ENCODE measurements at places on chromosomes 1 and 21.

DNA sequence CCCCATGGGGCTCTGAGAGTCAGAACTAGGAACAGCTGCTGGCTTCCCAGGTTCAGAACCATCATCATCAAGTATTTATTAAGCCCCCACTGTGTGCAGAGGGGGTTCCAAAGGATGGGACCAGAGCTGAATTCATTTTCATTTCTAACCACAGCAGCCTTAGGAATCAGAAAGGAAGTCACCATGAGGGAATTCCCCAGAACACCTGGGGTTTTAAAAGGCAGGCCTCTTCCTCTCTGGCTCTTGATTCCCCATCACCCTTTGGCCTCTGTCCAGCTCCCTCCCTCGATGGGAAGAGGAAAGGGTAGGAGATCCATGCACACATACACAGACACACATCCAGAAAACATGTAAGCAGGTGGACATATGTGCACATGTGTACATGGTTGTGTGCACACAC is 1.3 kb upstream of the KCNN3 start:
- DNase-seq: no peak

DNA sequence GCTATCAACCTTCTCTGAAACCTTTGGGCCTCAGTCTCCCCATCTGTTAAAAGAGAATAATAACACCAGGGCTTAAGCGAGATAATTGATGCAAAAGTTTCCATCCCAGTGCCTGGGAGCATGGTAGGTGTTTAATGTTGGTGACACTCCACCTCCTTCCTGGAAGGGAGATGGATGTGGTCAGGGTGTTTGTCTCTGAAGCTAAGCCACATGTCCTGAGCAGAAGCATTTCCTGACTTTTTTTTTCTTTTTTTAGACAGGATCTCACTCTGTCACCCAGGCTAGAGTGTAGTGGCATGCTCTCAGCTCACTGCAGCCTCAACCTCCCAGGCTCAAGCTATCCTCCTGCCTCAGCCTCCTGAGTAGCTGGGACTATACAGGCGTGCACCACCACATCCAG is 72.6 kb upstream of the HMGB4 start:
- DNase-seq: no peak

- DNase-seq: no peak
Measured at GRCh38 chr1:115462566-115463076, 124.6 kb upstream of the NGF start.

DNA sequence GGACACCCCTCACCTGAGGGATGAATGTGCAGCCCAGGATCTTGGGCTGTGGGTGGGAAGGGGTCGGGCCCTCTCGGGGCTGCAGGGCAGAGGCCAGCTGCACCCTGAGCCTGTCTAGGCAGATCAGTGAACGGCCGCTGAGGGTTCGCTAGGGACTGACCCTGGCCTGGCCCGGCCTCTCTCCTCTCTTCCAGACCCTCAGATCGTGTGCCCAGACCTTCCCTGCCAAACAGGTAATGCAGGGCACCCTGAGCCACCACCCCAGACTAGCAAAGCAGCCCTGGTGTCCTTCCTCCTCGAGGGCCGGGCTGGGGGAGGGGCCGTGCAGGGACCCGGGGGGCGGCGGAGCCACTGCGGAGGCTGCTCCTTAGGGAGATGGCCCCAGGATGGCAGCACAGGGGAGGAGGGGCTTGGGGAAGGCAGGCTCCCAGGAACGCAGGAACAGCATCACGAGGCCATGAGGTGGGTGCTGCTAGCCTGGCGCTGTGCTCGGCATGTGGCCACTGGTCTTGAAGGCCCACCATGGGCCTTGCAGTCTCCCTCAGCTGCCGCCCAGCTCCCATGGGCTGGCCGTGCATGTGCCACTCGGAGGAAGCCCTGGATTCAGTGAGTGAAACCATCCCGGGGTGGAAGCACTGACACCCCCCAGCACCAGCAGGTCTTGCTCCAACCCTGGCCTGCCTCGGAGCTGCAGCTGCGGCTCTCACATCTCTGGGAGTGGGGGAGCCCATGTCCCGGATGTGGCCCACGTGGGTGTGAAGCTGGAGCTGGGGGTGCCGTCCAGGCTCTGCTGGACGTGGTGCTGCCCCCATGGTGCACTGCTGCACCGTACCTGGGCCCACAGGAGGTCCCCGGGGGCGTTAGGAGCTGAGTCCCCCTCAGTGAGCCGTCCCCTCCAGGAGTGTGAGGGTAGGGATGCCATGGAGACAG is 28.7 kb downstream of the COL6A2 start:
- DNase-seq: peak; percentile 91

GRCh38 chr1:245957427-245957826 is 549.7 kb downstream of the SMYD3 start:
- DNase-seq: no peak

DNA sequence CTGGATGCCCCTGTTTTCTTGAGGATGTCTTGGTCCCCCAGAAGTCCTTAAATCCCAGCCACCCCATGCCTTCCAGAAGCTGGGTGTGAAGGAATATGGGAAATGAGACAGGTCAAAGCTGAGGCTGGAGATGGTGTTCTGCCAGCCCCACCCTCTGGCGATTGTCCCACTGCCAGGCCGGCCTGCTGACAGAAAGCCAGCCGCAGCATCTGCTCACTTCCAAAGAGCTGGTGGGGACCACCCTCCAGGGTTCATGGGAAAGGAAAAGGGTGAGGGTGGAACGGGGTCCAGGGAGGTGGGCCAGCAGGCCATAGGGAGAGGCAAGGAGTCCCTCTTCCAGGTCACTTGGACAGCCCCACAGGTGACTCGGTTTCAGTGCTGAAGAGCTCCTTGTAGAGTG is 1.9 kb upstream of the LINGO4 start:
- no peak for DNase-seq

- DNase-seq: no peak
Measured at GRCh38 chr1:31714442-31715086, 10.7 kb upstream of the COL16A1 start.

DNA sequence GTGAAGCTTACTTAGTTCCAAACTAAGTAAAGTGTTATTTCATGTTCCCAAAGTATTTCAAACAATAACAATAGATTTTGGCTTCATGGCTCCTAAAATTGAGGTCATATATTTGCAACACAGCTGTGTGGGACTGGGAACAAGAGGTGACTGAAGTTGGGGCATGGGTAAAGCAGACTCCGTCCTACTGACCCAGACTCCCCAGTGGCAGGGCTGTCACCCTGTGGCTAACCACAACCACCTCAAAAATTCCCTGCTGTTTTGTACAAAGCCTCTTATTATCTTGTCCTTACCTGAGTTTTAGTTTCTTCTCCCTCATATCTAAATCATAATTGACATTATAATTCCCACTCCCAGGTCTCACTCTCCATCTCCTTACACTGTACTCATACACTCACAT is 117.6 kb downstream of the PTGER3 start:
- DNase-seq: no peak

DNA sequence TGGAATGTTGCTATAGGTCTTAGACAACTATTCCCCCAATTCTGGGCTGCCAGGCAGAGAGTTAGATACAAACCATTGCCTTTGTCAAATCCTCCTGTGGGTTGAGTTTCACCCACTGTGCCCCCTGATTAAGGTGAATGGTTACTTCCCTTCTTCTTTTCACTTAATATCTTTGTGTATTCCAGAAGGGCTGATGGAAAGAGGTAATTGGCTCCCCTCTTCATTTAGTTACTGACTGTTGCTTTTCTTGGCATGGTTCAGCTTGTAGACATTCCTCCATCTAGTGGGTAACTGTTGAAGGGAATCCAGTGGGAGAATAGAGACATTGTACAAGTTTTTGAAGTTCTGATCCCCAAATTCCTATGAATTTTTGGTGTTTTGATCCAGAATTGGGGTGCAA is 43.8 kb upstream of the MACF1 start:
- no peak for DNase-seq

- no peak for DNase-seq
Measured at GRCh38 chr1:212139526-212140135, 104.1 kb downstream of the DTL start.

DNA sequence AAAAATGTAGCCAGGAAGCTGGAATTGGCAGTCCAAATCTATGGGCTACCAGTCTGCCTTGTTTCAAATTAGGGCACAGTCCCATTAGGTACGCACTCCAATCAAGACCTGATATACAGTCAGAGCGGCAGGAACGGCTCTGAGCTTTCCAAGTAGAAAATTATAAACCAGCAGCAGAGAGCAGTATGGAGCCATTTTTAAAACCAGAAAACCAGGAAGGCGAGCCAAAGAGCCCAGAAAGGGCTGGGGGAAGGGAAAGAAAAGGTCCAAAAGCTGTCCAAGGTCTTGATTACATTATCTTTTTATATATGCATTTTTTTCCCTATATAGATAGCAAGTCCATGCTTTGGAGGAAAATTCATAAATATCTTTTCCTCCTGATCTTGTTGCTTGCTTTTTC is 719.0 kb downstream of the RWDD3 start:
- DNase-seq: no peak

DNA sequence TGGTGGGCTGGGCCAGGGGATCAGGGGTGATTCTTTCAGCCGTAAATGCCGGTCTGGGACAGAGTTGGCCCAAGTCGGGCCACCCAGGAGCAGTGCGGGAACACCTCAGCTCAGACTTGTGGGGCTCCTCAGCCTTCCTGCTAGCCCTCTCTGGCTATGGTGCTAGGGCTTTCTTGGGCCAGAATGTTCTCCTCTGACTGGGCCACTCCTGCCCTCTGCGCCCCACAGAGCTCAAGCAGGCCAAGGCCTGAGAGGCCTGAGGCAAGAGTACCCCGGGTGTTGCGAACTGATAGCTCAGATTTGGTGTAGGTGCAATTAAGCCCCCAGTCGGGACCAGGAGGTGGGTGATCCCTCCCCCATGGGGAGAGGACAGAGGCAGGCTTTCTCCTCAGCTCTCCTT is 51.8 kb downstream of the LGR6 start:
- DNase-seq: no peak

DNA sequence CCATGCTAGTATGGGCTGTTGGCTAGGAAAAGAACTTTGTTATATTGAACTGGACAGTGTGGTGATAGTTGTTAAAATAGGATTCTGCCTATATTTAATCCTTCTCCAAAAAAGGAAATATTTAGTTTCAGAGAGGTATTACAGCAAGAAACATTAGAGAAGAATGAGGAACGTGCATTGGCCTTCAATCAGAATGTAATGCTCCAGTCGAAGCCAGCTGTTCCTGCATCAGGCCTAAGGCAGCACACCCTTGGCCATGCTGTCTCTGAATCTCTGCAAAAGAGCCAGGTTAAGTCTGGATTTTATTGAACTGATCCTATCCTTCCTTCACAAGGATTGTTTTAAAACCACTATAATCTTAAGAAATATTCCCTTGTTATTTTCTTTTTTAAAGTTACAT is 35.3 kb upstream of the RALGPS2 start:
- DNase-seq: no peak

- DNase-seq: no peak
Measured at GRCh38 chr1:111221276-111221632, 6.3 kb upstream of the CHI3L2 start.

- no peak for DNase-seq
Measured at GRCh38 chr1:156394835-156395461, 25.9 kb downstream of the RHBG start.

DNA sequence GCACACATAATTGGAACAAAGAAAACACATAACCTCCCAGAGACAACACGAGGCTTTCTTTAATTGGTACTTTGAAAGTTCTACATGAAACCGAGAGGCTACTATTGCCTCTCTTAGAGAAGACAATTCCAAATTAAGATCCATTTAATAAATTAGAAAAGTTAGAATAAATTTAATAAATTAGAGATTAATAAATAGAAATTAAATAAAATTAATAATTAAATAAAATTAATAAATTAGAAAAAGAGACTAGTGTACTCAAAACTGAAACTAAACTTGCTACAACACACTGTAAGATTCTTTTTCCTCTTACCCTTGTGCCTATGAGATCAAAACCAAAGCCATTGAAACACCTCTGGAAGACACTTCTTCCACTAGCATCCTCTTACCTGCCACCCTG is 199.0 kb downstream of the URB2 start:
- DNase-seq: no peak

DNA sequence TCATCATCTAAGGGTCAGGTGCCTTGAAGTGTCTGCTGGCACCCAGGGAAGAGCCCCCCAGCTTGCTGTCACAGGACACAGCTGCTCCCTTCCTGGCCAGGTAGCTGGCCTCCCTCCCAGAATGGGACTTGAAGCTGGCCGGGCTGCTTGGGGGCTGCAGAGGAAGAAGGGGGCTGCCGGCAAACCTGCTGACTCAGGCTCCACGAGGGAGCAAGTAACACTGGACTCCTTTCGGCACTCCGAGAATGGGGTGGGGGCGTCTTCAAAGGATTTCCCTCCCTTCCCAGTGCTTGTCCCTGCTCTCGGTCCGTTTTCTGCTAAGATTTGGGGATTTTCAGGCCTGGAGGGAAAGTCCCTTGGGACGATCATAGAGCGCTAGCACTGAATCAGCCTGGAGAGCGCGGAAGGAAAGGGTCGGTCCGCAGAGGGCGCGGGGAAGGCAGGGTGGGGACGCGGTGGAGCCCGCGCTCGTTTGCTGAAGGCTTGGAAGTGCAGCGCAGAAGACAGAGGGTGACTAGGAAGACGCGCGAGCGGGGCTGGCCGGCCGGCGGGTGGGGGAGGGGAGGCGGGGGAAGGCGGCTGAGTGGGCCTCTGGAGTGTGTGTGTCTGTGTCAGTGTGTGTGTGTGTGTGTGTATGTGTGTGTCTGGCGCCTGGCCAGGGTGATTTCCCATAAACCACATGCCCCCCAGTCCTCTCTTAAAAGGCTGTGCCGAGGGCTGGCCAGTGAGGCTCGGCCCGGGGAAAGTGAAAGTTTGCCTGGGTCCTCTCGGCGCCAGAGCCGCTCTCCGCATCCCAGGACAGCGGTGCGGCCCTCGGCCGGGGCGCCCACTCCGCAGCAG is at the start of gene CSF1:
TSS of gene CSF1 (plus strand) at position 727 of the 840 bp plus-strand sequence. CDS start 175 bp downstream, outside the sequence.
- no peak for DNase-seq

GRCh38 chr1:58907398-58907797 is 123.6 kb upstream of the JUN start:
- no peak for DNase-seq

- no peak for DNase-seq
Measured at GRCh38 chr1:63802109-63802508, 28.3 kb downstream of the ROR1 start.

- no peak for DNase-seq
Measured at GRCh38 chr1:185144233-185144632, 12.5 kb downstream of the TRMT1L start.
